Stimulated activated CD4-positive, alpha-beta T cell treated with anti-CD3 and anti-CD28 coated beads, Interleukin-1b, Interleukin-23, amount 100 ng/mL, for 4 hours (primary cell): ENCODE measurements at places on chromosomes 16 and 17.

DNA sequence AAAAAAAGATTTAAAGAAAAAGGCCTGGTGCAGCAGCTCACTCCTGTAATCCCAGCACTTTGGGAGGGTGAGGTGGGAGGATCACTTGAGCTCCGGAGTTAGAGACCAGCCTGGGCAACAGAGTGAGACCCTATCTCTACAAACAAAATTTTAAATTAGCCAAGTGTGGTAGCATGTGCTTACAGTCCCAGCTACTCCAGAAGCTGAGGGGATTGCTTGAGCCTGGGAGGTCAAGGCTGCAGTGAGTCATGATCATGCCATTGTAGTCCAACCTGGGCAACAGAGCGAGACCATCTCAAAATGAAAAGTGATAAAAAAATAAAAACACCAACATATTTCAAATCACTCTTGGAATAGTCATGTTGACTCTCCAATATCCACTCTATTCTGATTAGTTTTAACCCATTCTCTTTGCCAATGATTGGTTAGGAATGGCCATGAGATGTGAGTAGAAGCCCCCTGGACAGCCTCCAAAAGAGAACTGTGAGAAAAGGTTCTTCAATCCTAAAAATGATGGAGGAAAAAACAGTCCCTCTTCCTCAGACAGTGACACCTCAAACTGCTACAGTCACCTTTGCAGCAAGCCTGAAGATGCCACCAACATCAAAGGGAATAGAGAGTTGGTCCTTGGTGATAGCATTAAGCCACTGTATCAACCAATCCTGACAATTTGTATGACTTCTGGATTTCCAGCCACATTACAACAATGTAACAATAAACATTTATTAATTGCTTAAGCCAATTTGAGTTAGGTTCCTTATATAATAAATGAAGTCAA lies 2.9 kb upstream of the KANSL1 start:
- no peak for DNase-seq

GRCh38 chr16:2686912-2687507 lies 4.7 kb downstream of the KCTD5 start:
- DNase-seq, result no peak

DNA sequence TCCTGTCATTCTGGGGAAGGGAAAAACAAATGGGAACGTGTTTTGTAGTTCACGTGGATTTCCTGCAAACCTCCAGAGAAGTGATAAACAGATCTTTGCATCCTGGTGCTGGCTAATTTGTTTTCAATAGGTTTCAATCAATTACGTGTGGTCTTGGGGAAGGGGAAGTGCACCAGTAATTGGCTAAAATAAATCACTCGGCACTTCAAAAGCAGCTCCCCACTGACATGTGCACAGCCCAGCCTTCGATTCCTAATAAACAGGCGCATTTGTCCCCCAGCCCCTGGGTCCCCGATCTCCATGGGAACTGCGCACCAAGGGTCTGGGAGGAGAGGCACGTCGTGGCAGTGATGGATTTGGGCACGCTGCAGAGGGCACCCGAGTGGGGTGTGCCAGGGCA lies 112.9 kb upstream of the GSE1 start:
- no peak for DNase-seq

DNA sequence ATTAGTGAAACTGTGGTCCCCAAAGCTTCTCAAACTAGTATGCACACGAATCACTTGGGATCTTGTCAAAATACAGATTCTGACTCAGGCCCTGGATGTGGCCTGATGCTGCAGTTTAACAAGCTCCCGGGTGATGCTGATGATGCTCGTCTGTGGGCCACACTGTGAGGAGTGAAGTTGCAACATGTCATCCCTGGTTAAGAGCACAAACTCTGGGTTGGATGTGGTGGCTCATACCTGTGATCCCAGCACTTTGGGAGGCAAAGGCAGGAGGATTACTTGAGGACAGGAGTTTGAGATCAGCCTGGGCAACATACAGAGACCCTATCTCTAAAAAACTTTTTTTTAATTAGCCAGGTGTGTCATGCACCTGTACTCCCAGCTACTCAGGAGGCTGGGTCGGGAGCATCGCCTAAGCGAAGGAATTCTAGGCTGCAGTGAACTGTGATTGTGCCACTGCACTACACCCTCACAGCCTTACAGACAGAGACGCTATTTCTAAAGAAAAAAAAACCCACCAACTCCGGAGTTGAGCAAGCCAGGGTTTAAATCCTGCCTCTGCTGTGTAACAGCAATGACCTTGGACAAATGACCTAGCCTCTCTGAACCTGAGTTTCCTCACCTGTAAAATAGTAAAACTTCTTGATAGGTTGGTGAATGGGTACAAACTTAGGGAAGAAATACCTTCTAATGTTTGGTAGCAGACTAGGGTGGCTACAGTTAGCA lies 24.4 kb upstream of the ABAT start:
- no peak for DNase-seq

DNA sequence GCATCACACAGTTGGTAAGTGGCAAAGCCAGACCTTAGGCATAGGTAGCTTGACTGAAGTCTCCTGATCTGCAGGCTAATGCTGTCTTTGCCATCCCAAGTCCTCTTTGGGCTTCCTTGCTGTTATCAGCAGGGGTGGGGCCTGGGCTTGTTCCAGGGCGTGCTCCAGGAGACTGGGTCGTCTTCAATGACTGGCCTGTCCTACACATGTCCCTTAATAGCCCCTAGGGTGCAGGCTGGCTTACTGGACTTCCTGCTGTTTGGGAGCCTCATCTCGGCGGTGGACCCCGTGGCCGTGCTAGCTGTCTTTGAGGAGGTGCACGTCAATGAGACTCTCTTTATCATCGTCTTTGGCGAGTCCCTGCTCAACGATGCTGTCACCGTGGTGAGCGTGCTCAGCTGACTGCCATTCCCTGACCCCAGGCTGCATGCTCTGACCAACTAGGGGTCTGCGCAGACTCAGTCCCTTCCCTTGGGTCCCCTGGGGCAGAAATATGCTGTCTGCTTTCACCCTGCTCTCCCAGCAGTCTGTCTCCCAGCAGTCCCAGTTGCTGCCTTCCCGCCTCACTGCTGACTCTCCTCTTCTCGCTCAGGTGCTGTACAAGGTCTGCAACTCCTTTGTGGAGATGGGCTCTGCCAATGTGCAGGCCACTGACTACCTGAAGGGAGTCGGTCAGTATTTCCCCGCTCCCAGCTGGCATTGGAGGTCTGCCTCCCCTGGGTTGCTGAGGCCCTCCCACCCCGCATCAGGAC lies 6.2 kb downstream of the SLC9A5 start:
- DNase-seq, result no peak

GRCh38 chr16:57630931-57631845 lies 2.8 kb downstream of the ADGRG1 start:
- DNase-seq, result no peak

DNA sequence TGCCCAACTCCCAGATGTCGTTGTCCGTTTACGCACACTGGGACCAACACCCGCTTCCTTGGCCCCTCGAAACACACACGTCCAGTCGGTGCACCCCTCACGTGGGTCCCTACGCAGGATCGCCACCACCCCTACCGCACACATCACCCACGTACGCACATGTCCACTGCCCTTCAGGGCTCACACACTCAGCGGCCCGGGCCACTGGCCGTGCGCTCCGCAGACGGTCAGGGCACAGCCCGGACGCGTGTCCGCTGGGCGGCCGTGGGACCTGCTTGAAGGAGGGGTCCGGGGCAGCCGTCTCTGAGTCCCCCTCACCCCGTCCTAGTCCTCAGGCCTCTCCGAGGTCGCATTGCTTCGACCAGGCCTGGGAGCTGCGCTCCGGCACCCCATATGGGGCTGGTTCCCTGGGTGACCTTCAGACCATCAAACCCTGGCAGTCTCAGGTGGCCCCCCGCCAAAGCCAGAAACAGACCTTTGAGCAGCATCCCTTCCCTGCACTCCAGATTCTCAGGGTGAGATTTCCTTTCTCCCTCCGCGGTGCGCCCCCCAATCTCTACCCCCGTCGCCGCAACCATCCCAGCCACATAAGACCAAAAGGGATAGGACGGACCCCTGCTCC lies 914 bp upstream of the GPRC5B start:
- DNase-seq, result peak; percentile 8
